ENCODE measurements at places on chromosomes 16 and 17.

- no peak for DNase-seq
Observed at GRCh38 chr16:84024854-84025253, 17.7 kb downstream of the SLC38A8 start.

DNA sequence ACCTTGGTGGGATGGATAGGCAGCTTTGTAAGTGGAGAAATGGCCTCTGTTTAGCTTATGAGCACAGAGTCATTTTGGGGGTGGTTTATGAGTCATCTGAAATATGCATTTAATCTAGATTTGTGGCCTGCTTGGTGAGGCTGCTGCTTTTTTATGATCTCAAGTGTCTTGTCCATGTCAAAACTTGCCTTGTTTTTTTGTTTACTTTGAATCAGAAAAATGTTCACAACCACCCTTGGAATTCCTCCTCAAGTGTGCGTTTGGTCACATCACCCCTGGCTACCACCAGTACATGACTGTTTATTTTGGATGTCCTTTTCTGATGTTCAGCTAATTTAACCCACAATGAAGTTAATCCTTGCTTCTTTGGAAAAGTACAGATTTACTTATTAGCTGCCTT is 64.6 kb downstream of the FTO start:
- DNase-seq: no peak

- DNase-seq: no peak
Observed at GRCh38 chr17:77214743-77215142, 74.0 kb downstream of the SEC14L1 start.

DNA sequence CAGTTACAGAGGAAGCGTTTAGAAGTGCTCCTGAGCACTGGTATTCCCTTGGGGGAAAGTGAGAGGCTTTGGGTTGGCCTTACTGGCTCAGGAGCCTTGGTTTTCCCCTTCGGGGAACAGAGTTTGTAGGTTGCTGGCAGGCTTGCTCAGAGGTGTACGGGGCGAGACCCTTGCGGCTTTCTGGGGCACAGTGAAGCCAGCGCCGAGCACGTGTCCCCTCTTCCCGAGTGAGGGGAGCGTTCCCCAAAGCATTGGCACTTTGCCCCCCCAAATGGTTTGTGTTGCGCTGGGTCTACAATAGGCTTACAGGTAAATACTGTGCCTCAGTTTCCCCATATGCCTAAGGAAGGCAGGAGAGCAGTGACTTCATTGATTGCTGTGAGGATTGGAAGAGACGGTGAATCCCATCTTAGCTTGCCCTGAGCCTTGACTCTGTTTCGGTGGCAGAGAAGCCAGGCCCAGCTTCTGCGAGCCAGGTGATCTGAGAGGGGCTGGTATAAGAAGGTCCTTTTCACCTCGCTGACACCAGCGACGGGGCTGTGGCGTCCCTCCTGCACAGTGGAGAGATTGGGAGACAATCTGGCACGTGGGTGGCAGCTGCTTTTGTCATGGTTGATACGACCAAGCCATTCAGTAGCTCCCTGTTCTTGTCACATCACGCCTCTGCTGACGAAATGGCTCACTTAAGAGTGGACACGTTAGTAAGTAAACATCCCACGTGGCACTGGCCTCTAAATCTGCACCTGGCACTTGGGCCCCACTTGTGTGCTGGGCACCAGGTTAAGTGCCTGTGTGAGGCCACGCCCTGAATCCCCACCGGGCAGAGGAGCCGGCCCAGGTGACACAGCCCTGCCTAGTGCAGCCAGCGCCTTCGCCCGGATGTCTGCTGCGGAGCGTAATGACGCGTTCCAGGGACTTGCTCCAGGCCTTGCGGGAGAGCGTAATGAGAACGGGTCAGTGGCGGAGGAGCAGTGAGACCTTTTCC is 55.0 kb downstream of the MEAK7 start:
- DNase-seq: no peak

GRCh38 chr16:67424261-67424615 is 6.7 kb upstream of the HSD11B2 start:
- no peak for DNase-seq

DNA sequence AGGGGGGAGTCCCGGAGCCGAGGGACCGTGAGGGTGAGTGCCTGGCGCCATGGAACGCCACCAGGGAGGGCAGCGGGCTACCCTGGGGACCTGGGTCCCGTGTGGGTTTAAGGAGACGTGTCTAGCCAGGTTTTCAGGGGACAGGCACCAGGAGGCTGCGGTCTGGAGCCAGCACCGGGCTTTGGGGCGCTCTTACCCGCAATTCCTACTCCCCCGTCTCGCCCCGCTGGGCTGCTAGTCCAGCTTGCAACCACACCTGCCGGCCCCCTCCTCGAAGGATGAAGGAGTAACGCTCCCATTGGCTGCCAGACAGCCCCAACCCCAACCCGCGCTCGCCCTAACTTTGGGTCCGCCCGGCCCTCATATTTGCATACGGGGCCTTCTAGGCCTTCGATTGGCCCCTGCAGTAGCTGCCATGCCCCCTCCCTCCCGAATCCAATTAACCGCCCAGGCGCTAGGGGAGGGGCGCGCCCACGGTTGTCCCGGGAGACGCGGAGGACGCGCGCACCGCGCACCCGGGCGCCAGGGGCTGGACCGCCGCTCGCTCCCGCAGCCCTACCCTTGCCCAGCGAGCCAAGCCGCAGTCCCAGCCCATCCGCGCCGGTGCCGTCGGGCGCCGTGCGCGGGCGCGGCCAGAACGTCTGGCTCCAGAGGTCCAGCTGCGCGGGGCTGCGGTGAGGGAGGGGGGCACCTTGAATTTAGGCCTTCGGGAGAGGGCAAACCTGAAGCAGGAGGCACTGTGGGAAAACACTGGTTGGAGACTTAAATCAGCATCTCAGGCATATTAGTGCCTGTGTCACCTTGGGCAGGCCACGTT is at the start of gene TTLL6:
TSS of gene TTLL6 (minus strand) at position 456 of the 817 bp plus-strand sequence. CDS start at position 299, 157 bp downstream.
- DNase-seq: peak; percentile 50

- DNase-seq: no peak
Observed at GRCh38 chr16:11716336-11716735, 26.3 kb downstream of the TXNDC11 start.

DNA sequence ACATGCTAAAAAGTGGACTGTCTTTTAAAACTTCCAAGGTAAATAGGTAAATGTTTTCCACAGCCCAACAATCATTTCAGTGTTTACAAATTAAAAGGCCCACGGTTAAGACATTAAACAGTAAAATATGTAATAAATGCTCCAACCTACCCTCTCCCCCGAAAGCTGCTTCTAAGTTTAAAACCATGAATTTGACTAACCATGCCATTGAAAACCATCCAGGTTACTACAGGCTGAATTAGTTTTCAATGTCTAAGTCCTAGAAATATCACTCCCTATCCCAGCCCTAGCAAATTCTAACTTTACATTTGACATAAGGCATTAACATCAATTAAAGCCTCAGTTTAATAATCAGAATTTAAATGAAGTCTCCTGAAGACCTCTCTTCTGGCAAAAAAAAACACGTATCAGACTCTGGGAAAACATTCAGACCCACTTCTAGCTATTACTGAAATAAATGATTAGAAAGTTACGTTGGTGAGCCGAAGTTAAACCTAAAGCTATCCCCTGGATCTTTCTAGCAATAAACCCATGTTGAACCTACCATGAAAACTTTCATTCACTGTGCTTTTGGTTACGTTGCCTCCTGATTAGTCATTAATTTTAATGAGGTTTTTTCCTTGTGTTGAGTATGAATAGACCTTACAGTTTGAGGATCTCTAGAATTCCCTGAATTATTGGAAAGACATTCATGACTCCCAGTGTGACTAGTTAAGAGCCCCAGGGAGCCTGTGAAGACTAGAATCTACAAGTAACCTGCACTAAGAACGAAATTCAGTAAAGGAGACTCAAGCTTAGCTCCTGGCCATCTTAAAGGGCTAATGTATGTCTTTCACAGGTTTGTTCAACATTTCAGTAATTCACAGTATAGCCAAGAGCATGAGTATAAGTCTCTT is 1.7 kb upstream of the POLG2 start:
- DNase-seq: no peak

GRCh38 chr16:84423416-84423837 is 55.1 kb downstream of the ATP2C2 start:
- no peak for DNase-seq

DNA sequence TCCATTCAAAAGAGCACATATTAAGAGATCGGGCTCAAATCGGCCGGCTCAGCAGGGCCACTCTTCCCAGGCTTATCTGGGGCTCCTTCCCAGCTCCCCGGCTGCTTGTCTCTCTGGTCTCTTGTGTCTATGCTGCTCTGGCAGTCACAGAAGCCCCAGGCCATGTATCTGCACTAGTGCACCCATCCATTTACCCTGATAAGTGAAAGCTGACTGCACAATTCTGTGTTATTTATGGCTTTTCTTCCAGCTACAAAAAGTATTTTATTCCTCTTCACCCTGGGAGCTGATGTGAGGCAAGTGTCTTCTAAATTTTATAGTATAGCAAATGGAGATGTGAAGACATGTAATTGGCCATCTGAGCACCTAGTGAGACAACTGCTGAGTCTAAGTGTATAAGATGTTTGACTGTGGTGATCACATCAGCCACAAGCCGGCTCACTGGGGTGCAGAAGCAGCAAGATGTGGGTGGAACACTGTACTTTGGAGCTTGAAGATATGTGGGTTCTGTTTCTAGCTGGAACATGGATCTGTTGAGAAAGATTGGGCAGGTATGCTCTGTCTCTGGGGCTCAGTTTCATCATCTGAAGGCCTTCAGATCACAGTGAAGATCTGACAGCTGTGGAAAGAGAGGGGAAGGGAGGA is 78.1 kb upstream of the MPHOSPH6 start:
- DNase-seq: no peak

DNA sequence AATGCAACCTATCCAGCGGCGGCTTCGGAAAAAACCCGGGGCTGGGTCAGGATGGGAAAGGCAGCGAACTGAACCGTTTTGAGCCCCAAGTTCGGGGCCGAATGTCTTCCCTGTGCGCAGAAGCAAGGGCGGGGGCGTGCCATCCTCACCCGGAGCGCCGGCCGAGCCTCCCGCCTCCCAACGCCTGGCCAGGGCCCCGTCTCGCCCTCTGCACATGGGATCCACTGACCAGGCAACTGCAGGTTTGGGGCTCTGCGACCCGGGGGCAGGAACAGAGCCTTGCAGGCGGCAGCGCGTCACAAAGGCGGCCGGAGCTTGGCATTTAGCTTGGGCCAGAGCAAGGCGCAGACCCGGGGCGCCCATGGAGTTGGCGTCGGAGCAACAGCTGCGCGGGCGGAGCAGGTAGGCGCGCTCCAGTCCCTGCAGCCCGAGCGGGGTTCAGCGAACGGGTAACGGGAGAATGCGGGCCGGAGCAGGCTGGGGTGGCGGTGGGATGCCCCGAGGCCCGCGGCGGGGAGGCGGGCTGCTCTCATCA is at the start of gene FBXO39:
TSS of gene FBXO39 (plus strand) at position 345 of the 535 bp plus-strand sequence. CDS start 3,654 bp downstream, outside the sequence.
- no peak for DNase-seq

DNA sequence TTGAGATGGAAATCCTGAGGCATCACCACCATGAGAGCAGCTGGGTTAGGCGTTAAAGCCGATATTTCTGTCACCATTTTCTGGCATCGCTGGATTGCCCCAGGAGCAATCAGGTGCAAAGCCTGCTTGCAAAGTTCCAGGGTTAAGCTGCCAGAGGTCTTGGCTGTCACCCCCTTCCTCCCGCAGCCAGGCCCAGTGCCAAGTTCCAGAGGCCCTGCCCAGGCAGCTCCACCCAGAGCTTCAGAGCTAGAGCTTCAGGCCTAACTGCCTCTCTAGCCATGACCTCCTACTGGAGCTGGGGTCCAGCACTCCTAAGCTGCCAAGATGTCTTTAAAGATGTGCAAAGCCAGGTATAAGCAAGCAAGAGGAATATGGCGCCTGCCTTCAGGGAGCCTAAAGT is 8.8 kb upstream of the TMEM238L start:
- no peak for DNase-seq

DNA sequence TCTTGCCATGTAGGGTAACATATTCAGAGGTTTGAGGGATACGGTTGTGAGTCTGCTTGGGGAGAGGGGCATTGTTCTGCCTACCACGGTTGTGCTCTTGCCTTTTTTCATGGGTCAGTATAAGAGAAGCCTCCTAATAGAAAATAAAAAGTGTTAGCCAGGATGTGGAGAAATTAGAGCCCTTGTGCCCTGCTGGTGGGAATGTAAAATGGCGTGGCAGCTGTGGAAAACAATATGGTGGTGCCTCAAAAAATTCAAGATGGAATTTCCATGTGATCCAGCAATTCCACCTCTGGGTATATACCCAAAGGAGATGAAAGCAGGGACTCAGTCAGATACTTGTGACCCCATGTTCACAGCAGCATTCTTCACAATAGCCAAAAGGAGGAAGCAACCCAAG is 14.2 kb upstream of the LRRC75A start:
- no peak for DNase-seq
